Left cardiac atrium (tissue), 4 donors: ENCODE measurements at places on chromosomes 6 and 20.

DNA sequence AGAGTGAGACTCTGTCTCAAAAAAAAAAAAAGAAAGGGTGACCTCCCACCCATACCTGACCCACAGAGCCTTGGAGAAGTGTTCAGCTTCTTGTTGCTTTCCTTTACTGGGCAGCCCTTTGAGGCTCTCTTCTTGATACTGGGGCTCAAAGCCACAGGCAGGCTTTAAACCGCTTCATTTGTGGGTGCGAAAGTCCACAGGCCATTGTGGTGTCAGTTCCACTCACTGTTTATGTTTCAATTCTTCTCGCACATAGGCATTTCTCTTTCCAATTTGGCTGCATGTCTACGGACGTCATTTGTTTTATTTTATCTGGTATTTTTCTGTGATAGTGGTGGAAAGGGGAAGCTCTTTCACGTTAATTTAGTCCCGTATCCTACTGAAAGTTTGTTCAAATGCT is 34.6 kb downstream of the PPARD start:
- DNase-seq: no peak

DNA sequence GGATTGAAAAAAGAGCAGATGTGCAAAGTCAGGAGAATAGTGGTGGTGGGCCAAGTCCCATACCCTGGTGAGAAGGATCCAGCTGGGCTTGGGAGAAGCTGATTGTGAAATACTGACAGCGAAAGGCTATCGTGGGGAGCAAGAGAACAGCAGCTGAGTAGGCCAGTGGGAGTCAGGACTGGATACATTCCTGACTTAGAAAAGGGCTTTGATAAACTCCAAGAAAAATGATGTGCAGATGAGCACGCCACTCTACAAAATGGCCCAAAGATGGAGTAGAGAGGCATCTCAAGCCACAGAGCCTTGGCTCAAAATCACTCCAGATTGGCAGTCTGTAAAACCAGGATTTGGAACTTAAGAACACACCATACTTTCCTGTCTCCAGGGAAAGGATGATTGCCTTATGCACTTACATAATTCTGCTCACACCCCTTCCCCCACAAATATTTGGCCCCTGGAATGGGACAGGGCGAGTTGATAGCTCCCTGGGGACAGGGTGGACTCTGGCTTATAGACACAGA is 578.7 kb downstream of the MAFB start:
- DNase-seq: no peak

DNA sequence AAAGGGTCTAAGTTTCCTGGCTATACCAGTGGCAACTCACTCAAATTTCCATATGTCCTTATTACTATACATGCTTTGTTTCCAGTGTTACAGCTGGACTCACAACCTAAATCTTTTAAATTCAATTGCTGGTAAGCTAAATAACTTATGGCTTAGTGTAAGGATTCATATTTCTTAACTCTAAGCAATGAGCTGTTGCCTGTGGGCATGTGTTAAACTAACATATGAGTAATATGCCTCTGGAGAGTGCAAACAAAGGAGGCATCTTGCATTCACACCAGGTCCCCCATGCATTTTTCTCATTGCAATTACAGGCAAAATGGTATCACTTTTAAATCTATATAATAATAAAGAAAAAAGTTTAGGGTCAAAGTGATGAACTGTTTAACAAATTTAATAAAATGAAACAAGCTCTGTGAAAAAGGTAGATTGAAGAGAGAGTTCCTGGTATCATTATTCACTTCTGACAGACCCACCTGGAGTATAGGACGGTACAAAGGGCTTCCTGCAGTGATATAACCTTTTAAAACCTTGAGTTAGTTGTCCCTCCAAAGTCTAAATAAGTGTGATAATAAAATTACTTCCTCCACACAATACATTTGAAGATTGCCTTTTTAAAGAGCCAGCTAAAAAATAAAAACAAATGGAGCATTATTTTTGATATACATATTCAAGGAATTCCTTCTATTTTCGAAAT is 57.6 kb upstream of the HMGCLL1 start:
- DNase-seq: no peak

- no peak for DNase-seq
Observed at GRCh38 chr20:955111-955510, 39.0 kb upstream of the ANGPT4 start.

- DNase-seq: no peak
Observed at GRCh38 chr6:112415366-112415765, 68.2 kb downstream of the RFPL4B start.

GRCh38 chr6:28220257-28221133 is 4.6 kb upstream of the ZSCAN9 start:
- no peak for DNase-seq

DNA sequence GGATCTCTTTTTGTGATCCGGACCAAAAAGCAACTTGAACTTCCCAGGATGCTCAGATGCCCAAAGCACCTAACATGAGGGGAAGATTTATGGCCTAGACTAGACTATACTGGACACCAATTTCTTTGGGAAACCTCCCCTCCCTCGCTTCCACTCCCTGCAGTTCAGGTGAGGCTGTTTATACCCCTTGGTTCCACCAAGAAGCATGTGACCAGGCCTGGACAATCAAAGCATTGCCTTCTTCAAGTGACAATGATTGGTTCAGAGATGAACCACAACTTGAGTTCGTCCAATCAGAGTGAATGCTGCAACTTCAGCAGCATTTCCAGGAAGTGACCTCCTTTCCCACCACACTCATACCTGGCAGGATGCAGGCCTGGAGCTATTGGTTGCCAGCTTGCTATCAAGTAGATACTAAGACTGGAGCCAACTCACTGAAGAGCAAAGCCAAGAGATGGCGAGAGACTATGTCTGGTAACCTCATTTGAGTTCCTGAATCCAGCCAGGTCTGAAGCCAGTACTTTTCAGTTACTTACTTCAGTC is 45.6 kb upstream of the SLC9A8 start:
- DNase-seq: no peak

- no peak for DNase-seq
Observed at GRCh38 chr6:164148788-164149187, 734.3 kb downstream of the QKI start.

DNA sequence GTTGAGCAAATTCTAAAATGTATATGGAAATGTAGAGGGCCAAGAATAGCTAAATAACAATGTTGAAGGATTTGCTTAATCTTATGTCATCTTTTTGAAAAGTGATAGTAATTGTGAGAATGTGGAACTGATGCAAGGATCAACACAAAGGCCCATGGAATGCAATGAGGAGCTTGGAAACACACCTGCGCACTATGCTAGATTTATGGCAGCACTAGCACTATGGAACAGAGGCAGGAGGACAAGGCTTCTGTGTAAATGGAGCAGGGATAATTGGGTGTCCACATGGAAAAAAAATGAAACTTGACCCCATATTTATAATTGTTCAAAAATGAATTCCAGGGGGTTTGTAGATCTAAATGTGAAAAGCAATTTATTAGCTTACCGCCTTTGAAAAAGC is 298.3 kb downstream of the FARS2 start:
- no peak for DNase-seq

GRCh38 chr6:149915970-149916865 is 6.7 kb downstream of the RAET1G start:
- no peak for DNase-seq

GRCh38 chr6:145241039-145241438 is 494.3 kb downstream of the EPM2A start:
- no peak for DNase-seq

DNA sequence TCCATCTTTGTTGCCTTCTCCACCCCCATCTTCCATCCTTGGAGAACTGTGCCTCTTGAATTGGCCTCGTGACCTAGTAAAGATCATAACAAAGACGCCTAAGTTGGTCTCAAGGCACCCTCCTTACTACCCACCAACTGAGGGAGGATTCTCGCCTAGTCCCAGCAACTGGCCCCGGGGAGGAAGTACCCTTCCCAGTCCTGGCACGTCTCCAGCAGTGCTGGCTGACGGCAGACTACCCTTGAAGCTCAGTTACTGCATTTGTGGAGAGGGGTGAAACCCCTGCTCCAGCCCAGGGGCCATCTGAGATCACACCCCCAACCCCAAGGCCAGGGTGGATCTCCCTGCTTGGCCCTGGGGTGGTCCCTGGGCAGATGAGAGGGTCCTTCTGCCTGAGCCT is 2.1 kb upstream of the OSBPL2 start:
- no peak for DNase-seq

GRCh38 chr20:63929071-63929470 is 27.1 kb downstream of the UCKL1 start:
- DNase-seq: no peak

DNA sequence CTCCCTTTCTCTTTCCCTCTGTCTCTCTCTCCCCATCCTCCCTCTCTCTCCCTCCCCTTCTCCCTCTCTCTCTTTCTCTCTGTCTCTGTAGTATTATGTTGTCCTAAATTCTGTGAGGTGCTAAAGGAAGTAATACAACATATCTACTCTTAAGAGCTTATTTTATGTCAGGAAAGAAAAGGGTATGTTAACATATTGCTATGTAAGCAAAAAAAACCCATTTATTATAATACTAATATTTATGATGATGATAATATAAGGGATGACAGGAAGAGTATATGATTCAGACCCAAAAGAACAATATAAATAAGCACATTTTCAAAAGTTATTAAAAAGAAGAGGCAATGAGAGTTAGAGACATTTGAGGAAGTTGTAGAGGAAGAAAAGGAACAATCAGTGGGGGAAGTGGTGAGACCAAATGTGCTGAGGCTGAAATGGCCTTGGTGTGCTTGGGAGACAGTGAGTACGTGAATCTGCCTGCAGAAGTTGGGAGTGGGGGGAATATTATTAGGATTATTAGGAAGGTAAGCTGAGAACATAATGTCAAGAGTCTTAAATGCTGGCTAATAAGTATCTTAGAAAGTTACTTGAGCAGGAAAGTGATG is 303.6 kb upstream of the FERMT1 start:
- no peak for DNase-seq

GRCh38 chr20:8076306-8077136 is 55.5 kb upstream of the PLCB1 start:
- no peak for DNase-seq

DNA sequence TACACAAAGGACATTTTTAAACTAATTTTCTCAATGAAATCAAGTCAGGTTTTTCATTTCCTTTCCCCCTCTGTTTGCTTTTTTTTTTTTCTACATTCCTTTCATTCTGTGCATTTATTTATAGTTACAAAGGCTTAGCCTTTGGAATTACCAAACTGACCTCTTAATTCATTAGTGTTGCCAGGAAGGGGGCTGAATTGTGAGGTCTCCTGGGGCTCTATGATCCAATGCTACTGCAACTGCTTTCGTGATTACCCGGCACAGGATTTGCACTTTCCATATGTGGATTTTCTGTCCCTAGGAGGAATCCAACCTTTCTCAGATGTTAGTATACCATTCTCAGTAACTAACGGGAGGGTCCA is 35.3 kb downstream of the NEDD9 start:
- DNase-seq: no peak

- DNase-seq: no peak
Observed at GRCh38 chr6:162653808-162654207, 73.8 kb downstream of the PRKN start.

GRCh38 chr20:37257988-37258387 is 3.6 kb downstream of the GHRH start:
- DNase-seq: no peak

GRCh38 chr6:167329014-167329413 is 4.1 kb downstream of the TTLL2 start:
- no peak for DNase-seq

DNA sequence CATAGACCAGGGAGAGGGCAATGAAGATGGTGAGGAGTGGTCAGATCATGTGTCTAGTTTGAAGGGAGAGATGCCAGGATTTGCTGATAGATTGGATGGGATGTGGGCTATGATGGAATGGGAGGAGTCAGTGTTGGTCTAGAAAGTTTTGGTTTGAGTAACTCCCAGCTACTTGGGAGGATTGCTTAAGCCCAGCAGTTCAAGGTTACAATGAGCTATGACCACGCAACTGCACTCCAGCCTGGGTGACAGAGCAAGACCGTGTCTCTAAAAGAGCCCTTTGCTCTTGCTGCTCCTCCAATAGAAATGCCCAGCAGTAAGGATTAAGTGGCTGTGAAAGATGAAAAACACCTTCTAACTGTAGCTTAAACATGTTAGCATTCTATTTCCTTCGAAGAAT is 18.2 kb upstream of the LAMP5 start:
- DNase-seq: no peak

GRCh38 chr6:39770446-39770845 is 21.7 kb upstream of the DAAM2 start:
- DNase-seq: no peak

DNA sequence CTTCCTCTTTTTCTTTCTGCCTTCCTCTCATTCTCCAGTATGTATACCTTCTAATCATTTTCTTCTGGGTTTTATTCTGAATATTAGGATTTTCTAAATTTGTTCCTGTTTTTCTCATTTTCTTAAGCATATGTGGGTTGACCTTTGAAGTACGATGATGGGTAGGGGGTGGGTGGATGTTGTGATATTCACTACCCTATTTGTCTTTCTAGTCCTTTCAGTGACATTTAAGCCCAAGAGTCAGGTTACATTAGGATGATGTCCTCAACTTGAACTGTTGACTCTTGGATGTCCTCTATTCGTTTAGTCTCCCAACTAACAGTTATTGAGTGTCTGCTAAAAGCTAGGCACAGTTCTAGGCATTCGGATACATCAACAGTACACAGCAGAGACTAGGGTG is 7.3 kb downstream of the ABT1 start:
- DNase-seq: no peak
